ENCODE measurements at places on chromosomes 5 and 9.

- no peaks in the 10 kb centered on the region for H3K4me1 ChIP-seq
- no peak overlapping the region for H3K27ac ChIP-seq
- H3K36me3 ChIP-seq, result no peaks in the 10 kb centered on the region
- no peak overlapping the region for H3K4me3 ChIP-seq
- no peak for DNase-seq
Observed at GRCh38 chr9:76835571-76836283, 70.2 kb downstream of the PRUNE2 start.

DNA sequence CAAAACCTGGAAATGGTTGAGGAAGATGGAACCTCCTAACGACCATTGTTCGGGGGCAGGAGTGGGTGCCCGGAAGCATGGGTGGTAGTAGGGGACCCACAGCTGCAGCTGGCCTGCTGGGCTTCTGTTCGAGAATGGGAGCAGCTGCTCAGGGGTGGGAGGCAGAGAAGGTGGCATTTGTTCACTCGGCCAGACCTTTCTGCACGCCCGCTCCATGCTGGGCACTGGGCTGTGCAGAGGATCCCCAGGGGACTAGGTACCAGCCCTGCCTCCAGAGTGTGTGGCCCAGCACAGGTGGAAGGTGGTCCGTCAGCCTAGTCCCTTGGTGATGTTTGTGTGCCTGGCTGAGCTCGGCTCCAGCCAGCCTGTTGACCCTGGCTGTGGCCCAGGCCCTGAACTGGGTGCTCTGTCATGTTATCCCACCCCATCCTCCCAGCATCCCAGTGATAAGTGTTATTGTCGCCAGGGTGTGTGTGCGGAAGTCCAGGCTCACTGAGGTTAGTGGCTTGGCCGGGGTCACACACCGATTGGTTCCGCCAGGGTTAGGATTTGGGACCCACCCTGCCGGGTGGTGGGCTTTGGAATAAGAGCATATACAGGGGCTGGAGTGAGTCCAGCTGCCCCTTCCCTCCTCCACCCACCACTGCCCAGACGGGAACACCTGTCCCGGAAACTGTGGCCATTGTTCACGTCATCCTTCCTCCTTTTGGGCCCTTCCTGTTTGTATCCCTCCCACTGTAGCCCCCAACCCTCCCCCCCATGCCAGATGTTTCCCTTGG lies 4.8 kb downstream of the N4BP3 start:
- H3K27me3 ChIP-seq, result peaks cover 35% of the 10 kb centered on the region
- no peaks in the 10 kb centered on the region for H3K36me3 ChIP-seq
- no peak for DNase-seq
- H3K4me1 ChIP-seq, result peaks cover 47% of the 10 kb centered on the region

DNA sequence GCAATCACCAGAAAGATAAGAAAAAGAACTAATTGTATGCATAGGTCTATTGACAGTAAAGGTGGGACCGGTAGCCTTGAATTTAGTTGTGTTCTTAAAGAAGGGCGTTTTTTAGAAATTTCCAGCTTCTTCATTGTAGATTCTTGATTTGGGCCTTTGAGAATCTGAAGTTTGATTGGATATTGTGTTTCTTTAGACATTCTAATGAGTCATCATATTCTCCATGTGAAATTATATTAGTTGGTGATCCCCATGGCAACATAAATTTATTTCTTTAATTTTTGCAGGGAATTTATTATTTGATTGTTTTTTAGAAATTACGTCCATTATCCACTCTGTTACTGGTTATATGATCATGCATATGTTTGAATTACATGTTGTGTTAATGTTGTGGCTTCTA lies 63.6 kb downstream of the MAN2A1 start:
- H3K36me3 ChIP-seq, result peaks cover 8% of the 10 kb centered on the region
- peak overlapping the region; percentile 33 for H3K27ac ChIP-seq
- peaks cover 52% of the 10 kb centered on the region for H3K4me1 ChIP-seq
- H3K4me3 ChIP-seq, result no peak overlapping the region

- H3K27me3 ChIP-seq, result peaks cover 45% of the 10 kb centered on the region
- peaks cover 88% of the 10 kb centered on the region for H3K4me1 ChIP-seq
- DNase-seq, result peak; percentile 93
- H3K36me3 ChIP-seq, result no peaks in the 10 kb centered on the region
Observed at GRCh38 chr5:43040287-43041098, at the start of gene ANXA2R. TSS of gene ANXA2R (minus strand) at chr5:43040319. CDS start at chr5:43040046, 273 bp downstream.

- peaks cover 1% of the 10 kb centered on the region for H3K27me3 ChIP-seq
- no peaks in the 10 kb centered on the region for H3K4me1 ChIP-seq
- no peak for DNase-seq
- no peaks in the 10 kb centered on the region for H3K36me3 ChIP-seq
- H3K27ac ChIP-seq, result no peak overlapping the region
- no peak overlapping the region for H3K4me3 ChIP-seq
Observed at GRCh38 chr5:6311568-6312501, 66.5 kb downstream of the MED10 start.

GRCh38 chr5:103411711-103412110 lies 150.9 kb downstream of the NUDT12 start:
- H3K27ac ChIP-seq, result no peak overlapping the region
- peaks cover 17% of the 10 kb centered on the region for H3K27me3 ChIP-seq
- no peaks in the 10 kb centered on the region for H3K4me1 ChIP-seq
- no peak overlapping the region for H3K4me3 ChIP-seq
- DNase-seq, result no peak

GRCh38 chr5:145362266-145362665 lies 472.9 kb downstream of the PRELID2 start:
- H3K4me3 ChIP-seq, result no peak overlapping the region
- no peak overlapping the region for H3K27ac ChIP-seq
- H3K4me1 ChIP-seq, result no peaks in the 10 kb centered on the region
- no peak for DNase-seq

- H3K27ac ChIP-seq, result no peak overlapping the region
- H3K4me3 ChIP-seq, result no peak overlapping the region
- H3K36me3 ChIP-seq, result no peaks in the 10 kb centered on the region
- no peaks in the 10 kb centered on the region for H3K4me1 ChIP-seq
Observed at GRCh38 chr9:13642646-13643045, 363.2 kb upstream of the MPDZ start.

- H3K4me3 ChIP-seq, result no peak overlapping the region
- no peak for DNase-seq
Observed at GRCh38 chr9:128764361-128764760, 7.4 kb downstream of the ZER1 start.

GRCh38 chr5:54491326-54491725 lies 26.2 kb upstream of the SNX18 start:
- H3K27ac ChIP-seq, result no peak overlapping the region
- H3K36me3 ChIP-seq, result no peaks in the 10 kb centered on the region
- no peaks in the 10 kb centered on the region for H3K27me3 ChIP-seq
- no peaks in the 10 kb centered on the region for H3K4me1 ChIP-seq
- no peak overlapping the region for H3K4me3 ChIP-seq

GRCh38 chr5:179315356-179315890 lies 29.8 kb downstream of the ADAMTS2 start:
- no peak overlapping the region for H3K27ac ChIP-seq
- no peaks in the 10 kb centered on the region for H3K36me3 ChIP-seq
- peaks cover 1% of the 10 kb centered on the region for H3K27me3 ChIP-seq

- H3K36me3 ChIP-seq, result peaks cover 39% of the 10 kb centered on the region
- H3K27ac ChIP-seq, result no peak overlapping the region
- no peaks in the 10 kb centered on the region for H3K27me3 ChIP-seq
- peaks cover 9% of the 10 kb centered on the region for H3K4me1 ChIP-seq
- no peak for DNase-seq
- no peak overlapping the region for H3K4me3 ChIP-seq
Observed at GRCh38 chr9:113205432-113205831, 15.6 kb downstream of the FKBP15 start.

DNA sequence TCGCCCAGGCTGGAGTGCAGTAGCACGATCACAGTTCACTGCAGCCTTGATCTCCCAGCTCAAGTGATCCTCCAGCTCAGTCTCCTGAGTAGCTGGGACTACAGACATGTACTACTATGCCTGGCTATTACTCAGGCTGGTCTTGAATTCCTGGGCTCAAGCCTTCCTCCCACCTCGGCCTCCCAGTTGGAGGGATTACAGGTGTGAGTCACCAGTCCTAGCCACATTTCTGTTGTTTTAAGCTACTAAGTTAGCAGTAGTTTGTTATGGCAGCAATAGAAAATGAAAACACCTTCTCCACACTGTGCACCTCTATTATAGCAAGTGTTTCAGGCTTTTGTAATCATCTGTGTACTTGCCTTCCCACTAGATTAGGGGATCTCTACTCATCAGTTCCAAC lies 588.9 kb upstream of the TLE4 start:
- no peak for DNase-seq
- peaks cover 2% of the 10 kb centered on the region for H3K27me3 ChIP-seq
- no peaks in the 10 kb centered on the region for H3K4me1 ChIP-seq
- H3K27ac ChIP-seq, result no peak overlapping the region

- peak overlapping the region; percentile 90 for H3K4me3 ChIP-seq
- peak overlapping the region; percentile 92 for H3K27ac ChIP-seq
- H3K36me3 ChIP-seq, result no peaks in the 10 kb centered on the region
- DNase-seq, result peak; percentile 26
- peaks cover 9% of the 10 kb centered on the region for H3K27me3 ChIP-seq
Observed at GRCh38 chr5:108749128-108749861, 1.6 kb downstream of the FER start.

- no peak for DNase-seq
- H3K27me3 ChIP-seq, result no peaks in the 10 kb centered on the region
Observed at GRCh38 chr9:108746864-108747263, 108.9 kb downstream of the ACTL7B start.

GRCh38 chr5:172667786-172668593 lies 26.9 kb downstream of the NEURL1B start:
- H3K27me3 ChIP-seq, result no peaks in the 10 kb centered on the region
- H3K36me3 ChIP-seq, result peaks cover 3% of the 10 kb centered on the region
- H3K4me1 ChIP-seq, result no peaks in the 10 kb centered on the region
- DNase-seq, result no peak
- H3K4me3 ChIP-seq, result no peak overlapping the region
- no peak overlapping the region for H3K27ac ChIP-seq

- peaks cover 13% of the 10 kb centered on the region for H3K4me1 ChIP-seq
- H3K27ac ChIP-seq, result no peak overlapping the region
- no peaks in the 10 kb centered on the region for H3K36me3 ChIP-seq
Observed at GRCh38 chr5:153952057-153952456, 86.7 kb downstream of the FAM114A2 start.

DNA sequence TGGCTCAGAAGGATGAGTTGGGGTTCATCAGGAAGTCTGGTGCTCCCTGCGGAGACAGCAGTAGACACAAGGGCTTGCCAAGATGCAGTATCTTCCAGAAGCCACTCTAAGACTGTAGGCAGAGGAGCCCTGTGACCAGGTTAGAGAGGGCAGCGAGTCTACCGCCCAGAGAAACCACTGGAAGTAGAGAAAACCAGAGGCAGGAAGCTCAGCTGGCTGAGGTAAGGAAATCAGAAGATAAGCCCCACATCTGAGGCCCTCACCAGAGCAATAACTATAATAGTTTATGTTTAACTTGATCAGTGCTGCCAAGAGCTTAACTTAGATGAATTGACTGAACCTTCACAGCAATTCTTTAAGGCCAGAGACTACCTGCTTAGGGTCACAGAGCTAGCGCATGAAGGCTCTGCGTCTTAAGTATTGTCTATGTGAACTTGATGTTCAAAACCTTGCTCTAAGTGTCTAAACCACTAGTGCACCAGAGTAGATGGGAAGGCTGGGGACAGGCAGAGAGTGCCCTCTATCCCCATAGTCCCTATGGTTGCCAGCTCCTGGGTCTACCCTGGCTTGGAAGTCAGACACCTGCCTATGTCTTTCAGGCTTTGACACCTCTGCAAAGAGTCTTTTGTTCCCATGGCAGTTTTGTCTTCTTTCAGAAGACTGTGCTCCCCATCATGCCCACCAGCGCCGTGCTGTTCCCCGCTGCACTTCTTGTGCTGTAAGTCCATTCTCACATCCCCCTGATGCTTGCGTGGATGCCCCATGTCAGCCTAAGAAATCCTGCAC lies 228.2 kb upstream of the KLF4 start:
- no peaks in the 10 kb centered on the region for H3K36me3 ChIP-seq
- DNase-seq, result no peak
- no peaks in the 10 kb centered on the region for H3K4me1 ChIP-seq
- no peak overlapping the region for H3K27ac ChIP-seq
- no peak overlapping the region for H3K4me3 ChIP-seq

- peaks cover 88% of the 10 kb centered on the region for H3K4me1 ChIP-seq
- H3K27ac ChIP-seq, result peak overlapping the region; percentile 90
- peaks cover 41% of the 10 kb centered on the region for H3K36me3 ChIP-seq
- peak; percentile 46 for DNase-seq
- H3K27me3 ChIP-seq, result peaks cover 5% of the 10 kb centered on the region
Observed at GRCh38 chr5:148833122-148833521, 6.7 kb downstream of the ADRB2 start.

GRCh38 chr5:59725392-59725767 lies 168.1 kb downstream of the PDE4D start:
- DNase-seq, result no peak
- no peak overlapping the region for H3K4me3 ChIP-seq
- no peaks in the 10 kb centered on the region for H3K36me3 ChIP-seq
- H3K27me3 ChIP-seq, result peaks cover 4% of the 10 kb centered on the region
- no peaks in the 10 kb centered on the region for H3K4me1 ChIP-seq

- H3K27ac ChIP-seq, result peak overlapping the region; percentile 86
- H3K4me3 ChIP-seq, result peak overlapping the region; percentile 79
- peaks cover 1% of the 10 kb centered on the region for H3K27me3 ChIP-seq
- peak; percentile 64 for DNase-seq
- no peaks in the 10 kb centered on the region for H3K36me3 ChIP-seq
Observed at GRCh38 chr9:71638627-71639026, 129.7 kb downstream of the CEMIP2 start.

DNA sequence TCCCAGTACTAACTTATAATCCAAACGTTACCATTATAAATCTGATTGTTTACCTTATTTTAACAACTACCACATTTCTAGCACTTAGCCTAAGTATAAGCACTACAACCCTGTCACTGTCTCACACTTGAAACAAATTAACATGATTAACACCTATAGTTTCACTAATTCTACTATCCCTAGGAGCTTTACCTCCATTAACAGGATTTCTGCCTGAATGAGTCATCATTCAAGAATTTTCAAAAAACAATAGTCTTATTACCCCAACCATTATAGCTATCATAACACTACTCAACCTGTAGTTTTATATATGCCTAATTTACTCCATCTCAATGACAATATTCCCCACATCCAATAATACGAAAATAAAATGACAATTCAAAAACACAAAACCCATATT lies 89.6 kb downstream of the INSL6 start:
- peaks cover 3% of the 10 kb centered on the region for H3K36me3 ChIP-seq
- no peak overlapping the region for H3K4me3 ChIP-seq
- no peaks in the 10 kb centered on the region for H3K27me3 ChIP-seq
- DNase-seq, result no peak
- H3K4me1 ChIP-seq, result no peaks in the 10 kb centered on the region
- H3K27ac ChIP-seq, result no peak overlapping the region

GRCh38 chr9:97480749-97481148 lies 20.7 kb upstream of the TMOD1 start:
- no peak overlapping the region for H3K27ac ChIP-seq
- H3K4me1 ChIP-seq, result no peaks in the 10 kb centered on the region
- H3K36me3 ChIP-seq, result peaks cover 36% of the 10 kb centered on the region
- no peak overlapping the region for H3K4me3 ChIP-seq
- H3K27me3 ChIP-seq, result peaks cover 3% of the 10 kb centered on the region

- H3K4me3 ChIP-seq, result peak overlapping the region; percentile 21
- H3K27ac ChIP-seq, result no peak overlapping the region
- peak; percentile 67 for DNase-seq
- H3K27me3 ChIP-seq, result no peaks in the 10 kb centered on the region
- peaks cover 39% of the 10 kb centered on the region for H3K4me1 ChIP-seq
Observed at GRCh38 chr5:177370488-177371119, 12.9 kb downstream of the RGS14 start.

All from immature natural killer cell (primary cell).